Activated T-cell treated with anti-CD3 and anti-CD28 coated beads, Interleukin-2, amount 50 U/mL, for 72 hours (primary cell): ENCODE measurements at places on chromosomes 11 and 22. TPM values are rescaled to one million over a fixed set of nuclear protein-coding genes. Genes with fewer than 3 reads are reported as not detected.

Gene CADM1
- 2.1 TPM for total RNA-seq

- no peak for DNase-seq
Measured at GRCh38 chr22:42837556-42837955, 19.5 kb downstream of the ARFGAP3 start.

DNA sequence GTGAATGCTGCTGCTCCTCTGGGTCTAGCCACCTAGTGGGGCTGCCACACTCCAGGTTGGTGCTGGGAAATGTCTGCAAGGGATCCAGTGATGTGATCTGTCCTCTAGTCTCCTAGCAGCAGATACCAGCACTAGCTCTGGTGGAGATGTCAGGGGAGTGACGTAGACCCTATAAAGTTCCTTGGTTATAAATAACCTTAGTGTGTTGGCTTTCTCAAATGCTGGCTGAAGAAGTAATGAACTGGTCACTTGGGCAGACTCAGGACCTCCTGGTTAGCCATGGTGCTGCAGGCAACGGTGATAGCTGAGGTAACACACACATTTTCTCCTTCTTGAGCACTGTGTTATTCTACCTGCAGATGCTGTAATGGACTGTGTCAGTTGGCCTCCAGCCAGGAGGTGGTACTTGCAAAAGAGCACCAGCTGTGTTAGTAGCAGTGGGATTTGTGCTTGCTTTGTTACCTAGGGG, 35.5 kb downstream of the BBOX1 start:
- no peak for DNase-seq

Gene RNF214
- total RNA-seq: 30.7 TPM

Gene RAC2
- 620 TPM for total RNA-seq

Gene TSSK2
- total RNA-seq: not detected

- no peak for DNase-seq
Measured at GRCh38 chr11:111788051-111788450, 21.9 kb upstream of the PPP2R1B start.

DNA sequence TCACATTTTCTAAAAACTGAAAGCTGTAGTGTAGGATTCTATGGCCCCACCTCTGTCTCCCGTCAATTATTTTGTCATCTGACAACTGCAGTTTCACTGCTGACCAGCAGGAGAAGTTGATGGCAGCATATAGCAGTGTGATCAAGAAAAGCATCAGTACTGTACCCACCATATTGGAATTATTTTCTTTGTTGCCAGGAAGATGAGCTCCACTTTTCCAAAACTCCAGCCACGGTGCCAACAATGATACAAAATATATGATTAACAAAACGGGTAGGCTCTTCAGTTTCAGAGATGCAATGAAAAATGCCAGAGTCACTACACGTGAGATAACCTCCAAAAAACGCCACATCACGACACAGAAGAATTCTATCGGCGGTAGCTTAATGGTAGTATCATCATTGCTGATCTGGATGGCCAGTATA, 41.3 kb downstream of the XKR3 start:
- DNase-seq: no peak

DNA sequence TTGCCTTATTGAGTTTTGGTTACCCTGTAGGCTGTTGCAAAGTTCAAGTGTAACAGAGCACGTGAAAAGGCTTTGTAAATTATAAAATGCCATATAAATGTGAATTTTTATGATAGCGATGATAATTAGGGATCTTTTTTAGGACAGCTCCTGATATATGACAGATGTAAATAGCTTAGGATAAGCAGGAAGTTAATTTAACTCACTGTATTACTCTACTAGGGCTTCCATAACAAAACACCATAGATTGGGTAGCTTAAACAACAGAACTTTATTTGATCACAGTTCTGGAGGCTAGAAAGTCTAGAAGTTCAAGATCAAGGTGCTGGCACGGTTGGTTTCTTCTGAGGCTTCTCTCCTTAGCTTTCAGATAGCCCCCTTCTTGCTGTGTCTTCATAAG, 17.0 kb upstream of the PDE3B start:
- no peak for DNase-seq

Gene NUP50
- total RNA-seq: 184 TPM

GRCh38 chr11:42923651-42924050, 388.1 kb upstream of the API5 start:
- no peak for DNase-seq

DNA sequence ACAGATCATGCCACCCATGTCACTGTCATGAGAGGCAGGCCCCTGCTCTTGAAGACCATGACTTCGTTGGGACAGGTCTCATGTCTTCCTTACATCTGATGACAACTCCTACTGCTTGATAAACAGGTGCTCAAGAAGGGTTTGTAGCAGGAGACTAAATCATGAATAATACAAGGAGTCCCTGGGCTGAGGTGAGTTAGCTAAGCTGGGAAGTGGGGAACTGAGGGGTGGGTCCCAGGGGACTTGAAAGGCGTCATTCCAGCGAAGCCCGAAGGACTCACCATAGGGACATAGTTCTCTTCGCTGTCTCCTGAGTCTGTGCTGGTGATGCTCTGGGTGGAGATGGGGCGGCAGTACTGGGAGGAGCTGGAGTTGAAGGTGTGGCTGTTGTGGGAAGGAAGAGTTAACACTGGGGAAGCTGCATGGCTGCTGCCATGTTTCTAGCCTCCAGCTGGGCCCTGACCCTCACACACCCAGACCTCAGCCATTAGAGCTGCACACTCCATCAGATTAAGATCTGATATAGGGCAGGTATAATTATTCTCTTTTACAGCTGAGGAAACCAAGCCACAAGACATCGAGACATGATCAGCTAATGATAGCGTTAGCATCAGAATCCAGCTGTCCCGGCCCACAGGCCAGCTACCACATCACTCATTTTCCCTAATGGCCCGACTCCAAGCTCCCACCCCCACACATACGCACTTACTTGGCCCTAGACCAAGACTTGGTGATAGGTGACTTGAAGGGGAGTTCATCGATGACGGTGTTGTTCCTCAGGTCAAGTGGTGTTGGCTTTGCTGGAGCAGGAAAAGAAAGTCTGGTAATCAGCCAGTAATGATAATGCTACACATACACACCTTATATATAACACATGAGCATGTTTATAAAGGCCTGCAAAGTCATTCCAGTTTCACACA, 32.9 kb downstream of the USP35 start:
- DNase-seq: no peak

DNA sequence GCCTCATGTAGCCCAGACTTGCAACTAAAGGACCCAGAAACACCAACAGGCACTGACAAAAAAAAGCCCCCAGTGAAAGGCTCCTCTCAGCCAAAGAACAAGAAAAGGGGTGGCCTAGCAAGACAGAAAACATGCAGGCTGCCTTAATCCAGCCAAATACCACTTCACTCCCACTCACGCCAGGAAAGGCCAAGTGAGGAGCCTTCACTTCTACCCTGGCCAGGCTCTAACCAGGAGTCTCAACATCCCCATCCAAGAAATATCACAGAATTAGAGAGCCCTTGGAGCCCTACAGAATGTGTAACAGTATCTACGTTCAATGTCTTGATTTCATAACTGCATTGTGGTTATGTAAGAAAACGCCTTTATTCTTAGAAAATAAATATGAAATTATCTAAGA, 149.0 kb downstream of the APOL5 start:
- DNase-seq: no peak

DNA sequence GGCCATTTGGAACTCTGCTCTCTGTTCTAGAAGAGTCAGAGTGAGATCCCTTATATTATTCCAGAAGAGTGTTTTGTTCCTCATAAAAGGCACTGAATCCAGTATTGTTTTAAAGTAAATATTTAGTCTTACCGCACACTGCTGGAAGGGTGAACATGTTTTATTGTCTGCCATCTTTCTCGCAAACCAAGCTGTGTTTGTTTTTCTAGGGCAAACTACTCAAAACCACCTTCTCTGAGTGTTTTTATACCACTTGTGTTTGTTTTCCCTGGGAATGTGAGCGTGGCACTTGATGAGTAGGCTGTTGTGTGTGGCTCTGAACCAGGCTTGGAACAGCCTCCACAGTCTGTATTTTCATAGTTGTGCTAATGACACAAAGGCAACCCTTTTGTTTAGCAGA, 89.8 kb downstream of the DBX1 start:
- DNase-seq: no peak

Gene RTN4RL2
- 0.97 TPM for total RNA-seq

Gene KLHDC7B
- total RNA-seq: 45.5 TPM

Gene TSGA10IP
- not detected for total RNA-seq

GRCh38 chr11:71119656-71120269, 132.6 kb downstream of the SHANK2 start:
- no peak for DNase-seq

DNA sequence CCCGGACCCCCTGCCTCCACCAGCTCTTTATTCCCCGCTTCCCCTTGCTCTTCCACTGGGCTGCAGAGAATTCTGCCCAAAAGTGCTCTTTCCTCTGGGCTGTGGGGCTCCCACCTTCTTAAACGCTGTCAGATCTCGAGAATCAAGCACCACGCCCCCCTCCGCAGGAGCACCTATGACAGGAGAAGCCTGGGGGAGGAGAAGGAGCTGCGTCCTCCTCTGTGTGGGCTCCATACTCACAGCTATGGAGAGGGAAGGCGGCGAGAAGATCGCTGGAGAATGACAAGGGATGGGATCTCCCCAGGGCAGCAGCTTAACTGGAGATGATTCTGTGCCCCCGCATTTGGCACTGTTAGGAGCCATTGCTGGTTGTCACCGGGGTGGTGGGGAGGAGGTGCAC, 19.7 kb downstream of the SHISAL1 start:
- DNase-seq: no peak

- no peak for DNase-seq
Measured at GRCh38 chr22:45320357-45320976, 10.7 kb downstream of the FAM118A start.

DNA sequence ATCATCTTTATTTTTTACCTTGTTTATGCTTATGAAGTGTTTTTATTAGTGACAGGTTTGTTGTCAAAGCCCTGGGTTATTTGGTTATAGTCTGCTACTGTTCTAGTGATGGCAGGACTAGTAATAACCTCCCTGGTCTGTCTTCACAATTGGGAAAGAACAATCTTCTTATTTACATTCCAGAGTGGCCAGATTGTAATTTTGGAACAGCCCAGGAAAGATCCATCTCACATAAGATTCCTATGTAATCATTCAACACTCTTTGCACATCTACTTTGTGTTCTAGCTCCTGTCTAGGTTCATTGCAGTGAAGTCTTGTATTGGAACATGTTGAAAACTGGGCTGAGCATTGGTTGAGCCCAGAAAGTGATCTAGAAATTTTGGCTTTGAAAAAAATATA, 63.8 kb downstream of the CYB5R2 start:
- no peak for DNase-seq

Gene LGR4
- 0.30 TPM for total RNA-seq

Gene MYOD1
- not detected for total RNA-seq

Gene SLC22A9
- not detected for total RNA-seq

DNA sequence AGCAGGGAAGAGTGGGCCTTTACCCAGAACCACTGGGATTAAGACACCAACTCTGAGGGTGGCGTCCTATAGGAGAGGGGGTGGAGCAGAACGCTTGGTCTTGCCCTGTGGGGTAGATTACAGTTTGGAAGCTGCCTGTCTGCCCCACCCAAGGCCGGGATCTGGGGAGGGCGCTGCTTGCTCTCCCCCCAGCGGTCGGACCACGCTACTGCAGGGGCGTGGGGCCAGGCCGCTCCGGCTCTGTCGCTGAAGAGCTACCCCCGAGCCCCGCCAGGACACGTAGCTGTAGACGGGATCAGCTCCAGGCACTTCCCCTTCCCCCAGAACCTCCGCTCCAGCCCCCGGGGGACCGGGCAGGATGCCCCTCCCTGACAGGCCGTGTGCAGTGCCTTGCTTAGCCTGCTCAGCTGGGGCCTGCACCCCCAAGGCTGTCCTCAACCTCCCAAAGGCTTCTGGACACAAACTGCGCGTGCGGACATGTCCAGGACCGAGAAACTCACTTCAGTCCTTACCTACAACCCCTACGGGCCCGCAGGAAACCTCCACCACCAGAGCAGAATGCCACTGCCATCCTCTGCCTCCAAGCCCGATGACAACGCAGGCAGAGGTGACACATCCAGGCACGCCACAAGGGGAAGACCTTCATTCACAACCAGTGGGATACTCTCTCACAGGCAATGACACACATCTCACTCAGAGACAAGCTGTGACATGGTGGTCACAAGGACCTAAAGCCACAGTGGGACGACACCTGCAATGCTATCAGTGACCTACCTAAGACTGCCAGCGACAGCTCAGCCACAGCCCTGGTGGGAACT, 3.6 kb downstream of the AHNAK start:
- DNase-seq: peak; percentile 86

GRCh38 chr11:20617346-20618005, 18.1 kb downstream of the SLC6A5 start:
- no peak for DNase-seq

Gene C11orf68
- 34.7 TPM for total RNA-seq

DNA sequence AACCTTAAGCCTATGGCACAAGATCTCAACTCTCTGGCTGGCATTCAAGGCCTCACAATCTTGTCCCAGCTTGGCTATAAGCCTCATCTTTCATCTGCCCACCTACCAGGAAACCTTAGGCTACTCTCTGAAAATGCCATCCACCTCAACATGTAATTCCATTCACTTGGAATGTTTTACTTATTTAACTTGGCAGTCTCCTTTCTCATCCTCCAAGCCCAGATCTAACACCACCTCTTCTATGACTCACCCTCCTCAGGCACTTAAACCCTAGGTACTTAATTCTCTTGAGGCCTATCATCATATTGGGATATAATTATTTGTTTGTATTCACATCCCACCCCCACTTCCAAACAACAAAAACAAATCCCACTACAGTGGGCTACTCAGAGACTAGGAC, 15.0 kb downstream of the POGLUT3 start:
- no peak for DNase-seq

GRCh38 chr11:102168481-102168880, 58.2 kb downstream of the YAP1 start:
- DNase-seq: no peak

- DNase-seq: no peak
Measured at GRCh38 chr11:112880495-112880894, 80.7 kb upstream of the NCAM1 start.

Gene SHANK3
- total RNA-seq: 0.24 TPM

DNA sequence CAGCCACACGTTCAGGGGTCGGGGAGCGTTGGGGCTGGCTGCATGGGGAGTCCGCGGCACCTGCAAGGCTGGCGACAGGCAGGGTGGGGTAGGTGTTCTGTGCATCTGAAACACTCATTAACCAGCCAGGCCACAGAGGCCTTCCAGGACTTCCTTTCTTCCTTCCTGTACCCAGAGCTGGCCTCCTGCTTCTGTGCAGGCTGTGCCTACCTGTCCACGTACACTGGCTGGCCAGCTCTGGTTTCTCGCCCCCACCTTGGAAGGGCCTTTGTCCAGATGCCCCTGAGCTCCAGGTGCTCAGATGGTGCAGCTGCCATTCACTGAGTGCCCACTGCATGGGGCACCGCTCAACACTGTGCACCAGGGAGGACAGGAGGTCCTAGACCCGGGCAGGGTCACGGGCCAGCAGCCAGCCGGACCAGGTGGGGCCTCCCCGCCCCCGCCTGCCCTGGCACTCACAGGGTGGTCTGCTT, 15.9 kb downstream of the TTLL12 start:
- no peak for DNase-seq
